ENCODE measurements at places on chromosomes 7 and 10. TPM values are rescaled to one million over a fixed set of nuclear protein-coding genes. Genes with fewer than 3 reads are reported as not detected.
A peak's percentile ranks its signal among the peaks of the same experiment; 100 is the strongest.

The GOT1 gene
- 241 TPM for polyA plus RNA-seq

The STOX1 gene
- polyA plus RNA-seq = 1.5 TPM

The INMT gene
- 34.5 TPM for polyA plus RNA-seq

The CNNM2 gene
- 11.8 TPM for polyA plus RNA-seq

The EGR2 gene
- polyA plus RNA-seq = 0.30 TPM

- no peak for DNase-seq
These were observed 44.2 kb downstream of the JMJD1C start for GRCh38 chr10:63421591-63421990.

DNA sequence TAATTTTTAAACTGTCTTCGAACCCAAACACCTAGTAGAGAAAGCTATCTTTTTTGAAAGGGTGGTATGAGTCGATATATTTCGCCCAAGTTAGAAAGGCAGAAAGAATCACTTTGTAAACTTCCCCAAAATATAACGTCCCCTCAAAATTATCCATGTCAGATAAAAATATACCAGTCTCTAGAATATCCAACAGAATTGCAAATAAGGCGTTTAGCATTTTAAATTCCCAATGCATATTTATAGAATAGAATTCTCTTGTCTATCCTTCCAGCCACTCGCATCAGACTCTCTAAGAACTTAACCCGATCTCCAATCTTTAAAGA lies 2.1 kb downstream of the CTBP2 start:
- DNase-seq = no peak

DNA sequence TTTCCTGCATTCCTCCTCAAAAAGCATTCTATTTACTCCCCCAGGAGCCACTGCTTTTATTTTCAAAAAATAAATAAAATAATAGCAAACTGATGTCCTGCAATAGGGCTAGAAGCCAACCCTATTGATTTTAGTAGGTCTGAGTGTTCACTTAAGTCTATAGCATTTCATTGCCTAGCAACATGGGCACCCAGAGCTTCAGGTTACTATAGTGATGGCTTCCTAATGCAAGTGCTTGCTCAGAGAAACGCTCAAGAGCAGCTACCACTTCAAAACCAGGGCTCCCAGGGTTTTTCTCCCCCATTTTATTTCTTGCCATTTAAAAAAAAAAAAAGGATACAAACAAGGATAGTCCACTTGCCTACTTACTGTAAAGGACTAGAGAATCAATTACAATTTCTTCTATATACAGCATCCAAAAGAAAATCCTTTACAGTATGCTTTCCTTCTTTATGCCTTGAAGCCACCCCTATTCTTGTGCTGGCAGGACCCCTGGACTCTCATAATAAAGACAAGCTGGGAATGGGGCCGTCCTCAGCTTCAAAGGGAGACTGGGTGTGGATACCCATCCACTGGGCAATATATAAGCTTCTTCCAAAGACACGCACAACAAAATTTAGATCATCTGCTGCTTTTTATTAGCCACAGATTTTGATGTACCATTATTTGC lies 133.3 kb downstream of the VPS41 start:
- DNase-seq = no peak

DNA sequence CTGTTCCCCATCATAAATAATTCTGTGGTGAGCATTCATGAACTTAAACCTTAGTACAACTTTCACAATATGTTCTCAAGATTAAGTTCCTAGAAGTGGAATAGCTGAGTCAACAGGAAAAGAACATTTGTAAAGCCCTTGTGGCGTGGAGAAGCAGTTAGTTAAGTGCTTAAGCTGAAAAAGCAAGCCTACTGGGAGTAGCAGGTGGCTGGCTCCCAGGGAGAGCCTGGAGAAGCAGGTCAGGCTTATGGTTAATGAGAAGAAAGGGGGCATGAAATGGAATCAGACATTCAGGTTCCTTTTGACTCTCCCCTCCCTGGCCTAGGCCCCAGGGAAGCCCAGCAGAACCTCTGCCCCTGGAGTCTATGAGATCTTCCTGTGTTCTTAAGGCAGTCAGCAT lies 35.3 kb downstream of the VSTM4 start:
- peak; percentile 23 for DNase-seq

DNA sequence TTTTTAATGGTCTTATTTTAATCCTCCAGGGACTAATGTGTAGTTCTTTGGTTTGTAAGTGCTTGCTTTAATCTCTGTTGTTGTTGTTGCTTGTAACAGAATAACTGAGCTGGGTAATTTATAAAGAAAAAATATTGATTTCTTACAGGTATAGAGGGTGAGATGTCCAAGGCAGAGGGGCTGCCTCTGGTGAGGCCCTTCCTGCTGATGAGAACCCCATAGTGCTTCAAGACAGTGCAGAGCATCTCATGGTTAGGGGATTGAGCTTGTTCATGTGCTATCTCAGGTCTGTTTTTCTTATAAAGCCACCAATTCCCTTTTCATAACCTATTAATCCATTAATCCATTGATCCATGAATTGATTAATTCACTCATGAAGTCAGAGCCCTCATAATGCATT lies 516.3 kb upstream of the KCND2 start:
- DNase-seq = no peak

- no peak for DNase-seq
These were observed 87.8 kb upstream of the DUSP5 start for GRCh38 chr10:110409926-110410325.

DNA sequence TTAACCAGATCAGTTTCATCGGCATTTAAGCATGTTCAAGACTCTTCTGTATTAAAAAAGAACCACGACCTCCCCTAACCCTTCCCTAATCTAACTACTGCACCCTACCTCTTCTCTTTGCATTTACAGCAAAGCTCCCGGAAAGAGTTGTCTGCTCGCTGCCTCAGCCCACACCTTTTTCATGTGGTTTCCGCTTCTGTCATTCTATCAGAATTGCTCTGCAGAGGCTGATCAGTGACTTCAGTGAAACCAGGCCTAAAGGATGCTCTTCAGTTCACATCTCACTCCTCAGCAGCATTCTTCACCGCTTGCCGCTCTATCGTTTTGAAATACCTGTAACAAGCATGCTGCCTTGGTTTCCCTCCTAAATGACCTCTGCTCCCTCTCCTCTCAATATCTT lies 160.9 kb downstream of the SDK1 start:
- DNase-seq = no peak

- no peak for DNase-seq
These were observed 43.4 kb downstream of the HIPK2 start for GRCh38 chr7:139734395-139734794.

- peak; percentile 57 for DNase-seq
These were observed 455.0 kb downstream of the GFRA1 start for GRCh38 chr10:115818012-115818411.

Measured in kidney (tissue), 22 donors.